ENCODE measurements at places on chromosomes 3 and 15.

GRCh38 chr3:110261141-110261540, 810.5 kb upstream of the NECTIN3 start:
- no peak for DNase-seq

GRCh38 chr3:173857154-173857553, 459.6 kb downstream of the NLGN1 start:
- no peak for DNase-seq

GRCh38 chr15:70789213-70789612, 25.9 kb upstream of the UACA start:
- DNase-seq: no peak

DNA sequence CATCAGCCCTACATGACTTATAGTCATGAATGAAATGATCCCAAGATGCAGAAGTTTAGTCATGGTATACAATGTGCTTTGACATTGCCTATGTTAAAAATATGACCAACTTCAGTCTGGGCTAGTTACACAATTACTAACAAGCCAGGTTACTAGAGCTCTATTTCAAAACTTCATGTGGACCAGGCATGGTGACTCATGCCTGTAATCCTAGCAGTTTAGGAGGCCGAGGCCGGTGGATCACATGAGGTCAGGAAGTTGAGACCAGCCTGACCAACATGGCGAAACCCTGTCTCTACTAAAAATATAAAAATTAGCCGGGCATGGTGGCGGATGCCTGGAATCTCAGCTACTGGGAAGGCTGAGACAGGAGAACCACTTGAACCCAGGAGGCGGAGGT, 613.0 kb downstream of the CADM2 start:
- DNase-seq: no peak

GRCh38 chr15:76278651-76279050, 32.6 kb downstream of the ETFA start:
- no peak for DNase-seq

DNA sequence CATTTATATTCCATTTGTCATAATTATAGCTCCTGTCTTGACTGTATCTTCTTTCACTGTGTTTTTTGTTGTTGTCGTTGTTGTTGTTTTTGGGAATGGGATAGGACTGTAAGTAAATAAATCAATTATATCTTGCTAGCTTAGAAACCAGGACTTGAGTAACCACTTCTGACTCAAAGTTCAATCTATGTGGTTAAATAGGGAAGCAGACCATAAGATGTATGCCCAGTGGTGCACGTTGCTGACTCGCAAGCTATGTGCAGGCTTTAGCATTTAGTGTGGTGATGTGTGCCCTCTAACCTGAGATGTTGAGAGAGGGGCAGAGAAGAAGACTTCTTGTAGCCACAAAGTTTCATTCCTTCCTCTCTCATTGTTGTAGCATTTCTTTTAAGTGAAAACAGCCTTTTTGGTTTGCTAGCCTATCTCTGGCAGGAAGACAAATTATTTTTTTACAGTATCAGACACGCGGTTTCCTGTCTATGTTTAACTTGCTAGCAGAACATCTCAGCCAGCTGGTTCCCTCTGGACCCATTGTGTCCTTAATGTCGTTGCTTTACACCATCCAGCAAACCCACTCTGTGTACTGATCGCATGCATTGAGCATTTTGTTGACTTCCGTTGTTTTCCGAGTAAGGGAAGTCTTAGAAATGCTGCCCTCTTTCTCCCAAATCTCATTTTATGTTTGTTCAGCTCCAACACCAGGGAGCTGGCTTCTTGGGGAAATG, 52.1 kb downstream of the TGFBR2 start:
- no peak for DNase-seq

GRCh38 chr15:49712162-49712561, 91.3 kb downstream of the DTWD1 start:
- no peak for DNase-seq

DNA sequence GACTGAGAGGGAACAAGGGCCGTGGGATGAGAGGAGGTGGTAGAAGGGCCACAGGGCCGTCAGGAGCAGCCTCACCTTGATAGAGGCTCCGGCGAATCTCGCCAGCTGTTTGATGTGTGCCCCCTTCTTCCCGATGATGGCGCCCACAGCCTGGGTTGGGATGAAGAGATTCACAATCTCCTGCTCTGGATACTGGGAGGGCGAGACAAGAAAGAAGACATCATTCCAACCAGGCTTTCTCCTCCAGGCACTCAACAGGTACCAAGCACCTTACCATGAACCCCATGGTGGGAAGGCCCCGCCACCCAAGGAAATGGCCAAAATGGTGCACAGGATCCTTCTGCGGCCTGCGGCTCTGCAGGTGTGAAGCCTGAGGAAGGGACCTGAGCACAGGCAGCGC, 71.1 kb downstream of the SENP2 start:
- no peak for DNase-seq

DNA sequence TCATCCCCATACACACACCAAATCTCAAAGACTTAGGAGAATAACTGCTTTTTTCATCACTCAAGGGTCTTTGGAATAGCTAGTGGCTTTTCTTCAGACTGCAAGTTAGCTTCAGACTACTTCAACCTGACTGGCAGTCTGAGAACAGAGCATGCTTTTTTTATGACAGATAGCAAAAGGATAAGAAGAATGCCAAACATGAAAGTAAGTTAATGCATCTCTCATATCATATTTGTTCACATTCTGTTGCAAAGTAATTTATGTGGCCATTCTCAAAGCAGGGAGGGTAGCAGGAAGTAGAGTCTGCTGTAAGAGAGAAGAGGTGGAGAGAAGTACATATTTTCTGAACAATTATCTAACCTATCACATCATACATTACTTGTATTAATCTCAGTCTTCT, 544.4 kb downstream of the ZPLD1 start:
- DNase-seq: no peak

GRCh38 chr15:72593838-72594237, 60.7 kb upstream of the GOLGA6B start:
- no peak for DNase-seq

- DNase-seq: no peak
Measured at GRCh38 chr3:72606005-72606800, 242.0 kb downstream of the SHQ1 start.

DNA sequence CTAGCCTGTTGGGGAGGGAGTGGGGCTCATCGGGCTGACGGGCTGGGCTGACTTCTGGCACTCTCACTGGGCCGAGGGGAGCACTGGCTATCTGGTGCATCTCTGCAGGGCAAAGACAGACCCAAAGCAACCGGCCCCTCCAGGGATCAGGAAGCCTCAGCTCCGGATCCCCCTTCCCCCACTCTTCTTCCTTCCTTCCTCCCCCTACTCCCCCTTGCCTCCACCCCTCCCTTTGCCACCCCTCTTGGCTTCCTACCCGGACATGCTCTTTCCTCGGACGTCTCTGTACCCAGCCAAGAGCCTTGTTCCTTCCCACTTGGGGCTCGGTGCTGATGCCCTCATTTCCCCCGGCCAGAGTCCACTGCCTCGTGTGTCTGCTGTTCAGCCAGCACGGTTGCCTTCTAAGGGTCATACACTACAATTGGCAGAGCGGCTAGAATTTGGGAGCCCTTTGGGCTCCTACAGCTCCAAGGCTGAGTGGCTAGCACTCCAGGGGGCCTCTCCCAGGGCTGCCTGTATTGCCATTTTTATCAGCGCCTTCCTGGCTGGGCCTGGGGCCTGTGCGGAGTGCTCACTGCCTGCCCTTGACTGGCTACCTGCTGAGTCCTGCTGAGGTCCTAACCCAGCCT, 10.9 kb downstream of the SEMA3F start:
- no peak for DNase-seq

DNA sequence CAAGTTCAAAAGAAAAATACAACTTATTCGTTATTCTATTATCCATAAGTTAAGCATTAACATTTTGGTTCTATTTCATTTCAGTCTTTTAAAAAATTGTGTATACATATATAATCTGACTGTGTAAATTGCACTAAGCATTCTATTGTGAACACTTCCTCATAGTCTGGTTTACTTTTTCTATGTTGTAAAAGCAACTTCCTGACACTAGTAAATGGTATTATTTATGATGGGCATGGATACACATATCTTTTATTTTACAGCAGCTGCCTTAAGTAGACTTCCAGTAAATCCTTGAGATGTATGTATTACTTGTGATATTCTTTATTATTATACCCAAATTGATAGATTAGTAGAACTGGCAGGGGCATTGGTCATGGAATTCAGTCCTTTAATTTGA, 58.2 kb downstream of the FNDC3B start:
- DNase-seq: no peak

GRCh38 chr3:13277196-13277813, 142.8 kb downstream of the NUP210 start:
- peak; percentile 13 for DNase-seq

- no peak for DNase-seq
Measured at GRCh38 chr15:91259077-91259476, 159.0 kb downstream of the SV2B start.

Data from NCI-H524 treated with DMSO at 0.1 percent for 48 hours (cell line).